BE2C (cell line): ENCODE measurements at places on chromosomes 12 and 14.

DNA sequence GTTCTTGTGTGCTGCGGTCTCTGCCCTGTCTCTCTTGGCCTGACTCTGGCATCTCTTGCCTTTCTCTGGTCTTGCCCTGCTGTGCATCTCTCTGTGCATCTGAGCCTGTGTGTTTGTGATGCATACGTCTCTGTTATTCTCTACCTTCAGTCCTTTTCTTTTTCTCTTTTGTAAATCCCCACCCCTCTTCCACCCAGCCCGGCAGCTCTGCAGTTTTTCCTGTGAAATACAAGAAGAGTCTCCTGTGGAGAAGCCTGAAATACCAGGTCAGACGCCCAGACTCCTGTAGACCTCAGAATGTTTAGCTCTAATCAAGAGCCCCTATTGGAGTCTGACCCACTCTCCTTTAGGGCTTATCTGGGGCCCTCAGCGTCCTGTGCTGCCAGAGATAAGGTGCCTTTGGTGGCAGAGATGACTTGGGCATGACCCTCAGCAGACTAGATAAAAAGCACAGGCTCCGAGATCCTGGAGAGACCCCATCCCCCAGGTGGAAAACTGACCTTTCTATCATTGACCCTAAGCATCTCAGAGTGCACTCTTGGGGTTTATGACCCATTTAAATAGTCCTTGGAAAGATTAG lies 167.5 kb upstream of the SRRM4 start:
- DNase-seq = no peak

DNA sequence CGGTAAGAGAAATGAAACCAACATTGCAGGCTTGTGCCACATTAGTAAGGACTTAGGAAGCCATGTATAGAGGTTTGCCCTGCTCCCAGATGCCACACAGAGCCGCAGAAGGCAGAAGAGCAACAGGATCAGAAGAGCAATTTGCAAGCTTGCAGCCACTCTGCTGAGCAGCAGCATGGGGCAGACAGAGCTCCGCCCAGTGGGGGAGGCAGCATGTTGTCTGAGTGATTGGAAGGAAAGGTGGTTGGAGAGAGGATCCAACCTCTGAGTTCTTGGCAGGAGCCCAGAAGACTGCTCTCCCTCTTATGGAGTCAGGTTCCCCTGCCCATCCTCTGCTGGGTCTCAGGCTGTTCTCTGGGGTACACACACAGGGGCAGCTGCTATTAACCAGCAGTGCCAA lies 2.3 kb upstream of the KRT6A start:
- no peak for DNase-seq

DNA sequence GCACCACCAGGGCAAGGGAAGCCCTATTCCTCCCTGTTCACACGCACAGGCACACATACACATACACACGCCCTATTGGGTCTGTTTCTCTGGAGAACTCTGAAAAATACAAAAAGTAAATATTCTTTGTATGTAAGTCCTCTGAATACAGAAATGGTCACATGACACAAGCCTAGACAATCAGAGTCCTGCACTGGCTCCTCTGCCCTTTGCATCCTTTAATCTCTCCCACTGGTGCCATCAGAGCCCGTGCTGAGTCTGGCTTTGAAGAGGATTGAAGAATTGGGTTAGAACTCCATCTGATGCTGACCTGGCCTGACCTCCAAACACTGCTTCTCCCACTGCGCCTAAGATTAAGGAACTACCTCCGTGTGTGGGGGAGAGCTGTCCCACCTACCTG lies 273.2 kb upstream of the TBX3 start:
- DNase-seq = no peak

DNA sequence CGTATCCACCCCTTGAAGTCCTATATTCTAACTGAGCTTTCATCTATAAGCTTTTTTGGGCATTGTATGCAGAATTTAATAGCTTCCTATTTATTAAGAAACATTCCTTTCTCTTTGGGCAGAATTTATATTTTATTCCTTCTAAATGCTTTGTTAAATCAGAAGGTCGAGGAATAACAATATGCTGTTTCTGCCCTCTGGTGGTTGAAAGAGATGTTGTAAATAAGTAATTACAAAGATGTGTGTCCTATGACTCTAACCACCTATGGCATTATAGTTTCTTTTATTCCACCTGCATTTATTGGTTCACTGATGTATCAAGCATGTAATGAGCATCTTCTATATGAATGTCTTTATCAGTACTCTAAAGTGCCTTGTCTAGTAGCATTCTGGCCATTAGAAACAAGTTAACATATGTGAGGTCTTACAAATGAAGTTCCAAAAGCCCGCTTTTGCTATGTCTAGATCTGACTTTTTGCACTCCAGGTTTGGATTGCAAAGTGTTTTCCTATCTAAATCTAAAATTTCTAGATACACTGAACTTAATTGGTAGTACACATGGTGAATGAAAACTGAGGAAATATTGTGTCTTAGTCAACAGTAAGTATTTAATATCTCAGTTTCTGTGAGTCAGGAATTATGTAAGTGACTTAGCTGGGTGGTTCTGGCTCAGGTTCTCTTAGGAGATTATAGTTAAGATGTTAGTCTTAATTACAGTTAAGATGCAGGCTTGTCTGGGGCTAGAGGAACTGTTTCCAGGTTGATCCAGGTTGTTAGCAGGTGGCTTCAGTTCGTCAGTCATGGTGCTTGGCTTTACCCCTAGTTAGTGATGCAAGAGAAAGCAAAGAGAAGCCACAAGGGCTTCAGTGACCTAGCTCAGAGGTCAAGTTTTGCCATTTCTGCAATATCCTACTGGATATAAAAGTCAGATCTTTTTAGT lies 57.5 kb downstream of the PLEKHA5 start:
- DNase-seq = no peak

DNA sequence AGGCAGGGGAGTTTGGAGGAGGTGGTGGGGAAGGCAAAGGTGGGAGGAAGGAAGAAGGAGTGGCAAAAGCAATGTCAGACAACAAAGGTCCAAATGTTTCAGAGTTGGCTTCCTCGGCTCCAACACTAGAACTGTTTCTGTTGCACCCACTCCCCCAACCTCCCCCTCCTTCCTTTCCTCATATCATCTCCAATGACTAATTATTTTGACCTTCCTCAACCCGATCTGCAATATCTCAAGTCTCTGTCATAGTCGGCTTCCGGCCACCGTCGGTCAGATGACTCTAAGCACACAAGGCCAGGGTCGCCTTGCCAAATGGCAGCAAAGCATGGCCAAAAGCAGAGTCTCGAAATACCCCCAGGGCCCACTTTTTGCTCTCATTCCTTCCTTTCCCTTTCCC lies 637.0 kb upstream of the TBX3 start:
- DNase-seq = peak; percentile 54

DNA sequence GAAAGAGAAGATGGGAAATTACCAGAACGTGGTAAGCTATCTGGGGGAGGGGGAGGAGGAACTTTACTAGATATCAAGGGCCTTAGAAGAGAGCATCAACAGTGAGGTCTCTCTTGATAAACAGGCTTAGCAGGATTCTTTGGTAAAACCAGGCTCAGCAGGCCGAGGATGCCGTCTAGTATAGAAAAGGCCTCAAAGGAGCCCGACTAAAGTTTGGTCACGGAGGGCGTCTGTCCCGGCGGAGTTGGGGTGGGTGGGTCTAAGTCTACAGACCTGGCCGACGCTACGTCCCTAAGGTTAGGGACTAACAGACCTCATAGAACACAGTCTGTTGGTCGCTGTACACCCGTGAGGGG lies 538 bp upstream of the TIGAR start:
- no peak for DNase-seq

DNA sequence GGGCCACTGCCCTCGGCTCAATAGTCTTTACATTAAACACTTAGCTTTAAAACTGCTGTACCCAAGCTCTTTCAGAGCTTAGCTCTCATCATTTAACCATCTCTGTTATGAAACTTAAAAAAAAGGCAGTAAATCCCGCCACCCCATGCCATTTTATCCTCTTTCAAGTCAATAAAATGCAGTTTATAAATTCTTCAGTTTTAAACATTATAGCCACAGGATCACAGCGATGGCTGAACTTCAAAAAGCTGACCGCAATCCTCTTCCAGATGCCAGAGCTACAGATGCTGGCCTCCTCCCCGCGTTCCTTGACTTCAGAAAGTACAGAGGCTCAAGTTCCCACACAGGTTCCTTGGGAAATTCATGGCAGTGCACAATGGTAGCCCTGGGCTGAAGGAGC lies 4.2 kb downstream of the OR10G3 start:
- DNase-seq = no peak

GRCh38 chr12:82673698-82674097 lies 13.0 kb upstream of the TMTC2 start:
- no peak for DNase-seq

GRCh38 chr14:60485598-60486251 lies at the start of gene C14orf39:
TSS of gene C14orf39 (minus strand) at chr14:60486063. CDS start at chr14:60485078, 985 bp downstream.
- DNase-seq = peak; percentile 88

GRCh38 chr14:40685764-40686163 lies 920.9 kb upstream of the LRFN5 start:
- no peak for DNase-seq

DNA sequence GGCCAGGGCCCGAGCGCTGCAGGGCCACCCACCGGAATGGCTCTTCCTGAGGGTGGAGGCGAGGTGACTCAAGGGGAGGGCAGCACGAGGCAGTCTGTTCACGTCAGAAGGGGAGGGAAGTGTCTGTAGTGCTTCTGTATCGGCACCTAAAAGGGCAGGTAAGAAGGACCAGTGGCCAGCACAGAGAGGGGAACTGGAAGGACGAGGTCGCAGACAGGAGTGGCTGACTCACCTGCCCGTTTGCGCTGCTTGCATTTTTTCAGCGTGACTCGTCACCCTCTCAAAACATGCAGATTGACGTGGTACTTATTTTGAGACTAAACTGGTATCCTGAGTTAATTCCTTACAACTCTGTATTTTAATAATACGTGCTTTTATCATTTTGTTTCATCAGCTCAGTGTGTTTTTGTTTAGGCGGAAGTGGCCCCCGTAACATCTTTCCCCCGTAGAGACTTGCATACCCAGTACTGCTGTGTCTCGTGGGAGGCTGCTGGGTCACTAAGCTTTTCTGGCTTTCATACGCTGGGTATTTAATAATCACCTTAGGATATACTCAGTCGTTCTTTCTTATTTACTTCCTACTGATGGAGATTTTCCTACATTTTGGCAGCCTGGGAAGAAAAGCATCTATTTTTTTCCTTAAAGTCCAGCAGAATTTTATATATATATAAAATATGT lies 26.4 kb downstream of the SFSWAP start:
- no peak for DNase-seq

DNA sequence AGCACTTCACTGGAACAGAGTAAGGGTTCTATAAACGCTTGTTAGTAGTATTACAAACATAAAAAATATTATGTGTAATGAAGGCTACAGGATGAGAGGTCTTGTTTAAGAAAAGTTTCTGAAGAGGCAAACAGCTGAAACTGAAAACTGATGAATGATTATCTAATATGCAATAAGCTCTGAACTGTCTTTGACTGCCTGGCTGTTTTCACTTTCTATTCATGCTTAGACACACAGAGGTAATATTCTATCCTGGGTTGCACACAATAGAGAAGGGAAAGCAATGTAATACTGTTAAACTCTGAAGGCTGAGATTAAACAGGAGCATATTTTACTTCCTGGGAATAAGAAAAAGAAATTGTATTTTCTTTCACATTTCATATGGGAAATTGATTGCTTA lies 251.3 kb downstream of the ALX1 start:
- DNase-seq = no peak

GRCh38 chr14:62253911-62254310 lies 491.7 kb downstream of the SNAPC1 start:
- no peak for DNase-seq

GRCh38 chr12:93042283-93042682 lies 113.2 kb upstream of the EEA1 start:
- DNase-seq = no peak

- DNase-seq = peak; percentile 87
These were observed 891.1 kb downstream of the TMEM121 start for GRCh38 chr14:106417224-106418049.

- DNase-seq = peak; percentile 18
These were observed 174.2 kb upstream of the PDE3A start for GRCh38 chr12:20194171-20194570.

GRCh38 chr12:106429636-106430035 lies 72.1 kb downstream of the POLR3B start:
- DNase-seq = no peak

- no peak for DNase-seq
These were observed 253.7 kb upstream of the PWP1 start for GRCh38 chr12:107431942-107432341.

DNA sequence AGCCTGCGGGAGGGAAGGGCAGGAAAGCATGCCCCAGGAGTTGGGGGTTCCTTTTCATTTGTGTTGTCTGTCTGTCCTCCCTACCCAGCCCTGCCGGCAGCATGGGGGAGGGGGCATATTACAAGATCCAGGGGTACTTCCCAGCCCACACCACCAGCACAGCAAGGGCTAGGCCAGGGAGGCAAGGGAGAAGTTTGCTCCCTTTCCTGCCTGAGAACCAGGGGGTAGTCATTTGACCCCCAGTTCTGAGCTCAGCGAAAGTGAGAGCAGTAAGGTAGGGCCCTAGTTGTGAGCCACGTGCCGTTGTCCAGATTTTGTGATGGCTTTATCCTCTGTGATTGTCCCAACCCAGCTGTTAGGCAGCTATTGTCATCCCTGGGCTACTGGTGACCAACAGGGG lies 364.7 kb downstream of the BCL11B start:
- no peak for DNase-seq

- DNase-seq = no peak
These were observed 86.9 kb upstream of the STXBP6 start for GRCh38 chr14:25136811-25137210.

DNA sequence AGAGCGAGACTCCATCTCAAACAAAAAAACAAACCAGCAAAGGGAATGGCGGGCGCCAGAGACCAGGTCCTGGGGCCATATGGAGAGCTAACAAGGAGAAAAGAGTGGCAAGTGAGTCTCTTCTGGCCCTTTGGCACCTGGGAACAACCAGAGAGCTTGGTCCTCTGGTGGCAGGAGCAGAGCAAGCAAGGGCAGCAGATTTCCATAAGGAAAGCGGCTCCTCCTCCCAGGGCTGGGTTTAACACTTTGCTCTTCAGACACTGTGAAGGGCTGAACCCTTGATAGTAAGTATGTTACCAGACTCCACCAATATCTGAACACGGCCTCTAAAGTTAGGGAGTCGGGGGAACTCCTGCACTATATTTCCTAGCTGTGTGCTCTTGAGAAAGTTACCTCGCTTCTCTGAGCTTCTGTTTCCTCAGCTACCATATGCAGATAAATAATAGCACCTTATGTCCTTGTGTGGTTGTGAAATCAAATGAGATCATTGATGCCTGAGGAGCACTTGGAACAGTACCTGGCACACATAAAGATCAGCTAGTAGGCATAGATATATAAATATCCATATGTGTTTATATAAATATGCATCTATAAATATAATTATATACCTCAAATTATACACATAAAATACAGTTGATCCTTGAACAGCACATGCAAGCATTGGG lies 33.4 kb upstream of the PLEKHG6 start:
- DNase-seq = no peak

DNA sequence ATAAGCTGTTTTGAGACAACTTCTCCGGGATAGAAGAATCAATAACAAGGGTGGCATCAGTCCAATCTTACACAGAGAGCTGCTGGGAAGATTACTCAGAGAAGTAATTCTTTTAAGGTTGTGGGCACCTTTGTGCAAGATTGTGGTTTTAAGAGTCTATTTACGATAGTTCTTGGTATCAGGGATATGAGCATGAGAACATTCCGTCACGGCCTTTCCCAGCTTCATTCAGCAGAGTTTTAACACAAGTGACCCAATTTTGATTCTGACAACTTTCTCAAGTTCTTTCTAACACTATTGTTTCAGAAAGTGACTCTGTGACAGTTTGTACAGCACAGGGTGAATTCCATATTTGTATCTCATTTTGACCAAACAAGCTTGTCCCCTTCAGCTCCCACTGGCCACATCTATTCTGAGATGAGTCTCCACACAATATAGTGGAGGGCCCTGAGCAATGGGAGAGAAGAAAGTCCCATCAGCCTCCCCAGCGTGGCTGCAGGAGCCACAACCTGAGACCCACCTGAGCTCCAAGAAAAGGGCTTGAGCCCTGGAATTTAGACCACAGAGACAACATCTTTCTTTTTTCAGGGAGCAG lies 869.2 kb downstream of the TMEM121 start:
- no peak for DNase-seq
